Progenitor cell of endocrine pancreas (in vitro differentiated cells): ENCODE measurements at places on chromosomes 3 and 15.

DNA sequence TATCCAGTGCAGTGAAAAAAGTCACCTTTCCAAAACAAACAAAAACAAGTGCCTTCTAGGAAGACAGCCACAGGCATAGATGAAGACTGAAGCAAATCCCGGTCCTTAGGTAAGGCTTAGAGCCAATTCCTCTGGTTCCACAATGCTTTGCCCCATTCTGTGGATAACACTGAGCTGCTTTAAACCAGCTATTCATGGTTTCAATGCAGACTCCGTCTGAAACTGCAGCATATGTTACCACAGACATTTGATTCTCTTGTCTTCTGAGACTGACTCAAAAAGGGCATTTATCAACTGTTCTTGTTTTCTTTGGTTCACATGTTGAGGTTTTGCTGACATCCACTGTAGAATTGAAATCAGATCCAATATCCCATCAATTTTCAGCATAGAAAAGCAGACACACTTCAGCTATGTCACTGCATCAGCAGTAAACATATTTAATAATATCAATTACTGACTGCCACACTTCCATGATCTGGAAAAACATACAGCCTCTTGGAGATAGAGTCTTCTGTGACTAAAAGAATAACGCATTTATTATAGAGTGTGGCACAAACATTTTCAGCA lies 659.3 kb downstream of the ROBO2 start:
- DNase-seq, result no peak

DNA sequence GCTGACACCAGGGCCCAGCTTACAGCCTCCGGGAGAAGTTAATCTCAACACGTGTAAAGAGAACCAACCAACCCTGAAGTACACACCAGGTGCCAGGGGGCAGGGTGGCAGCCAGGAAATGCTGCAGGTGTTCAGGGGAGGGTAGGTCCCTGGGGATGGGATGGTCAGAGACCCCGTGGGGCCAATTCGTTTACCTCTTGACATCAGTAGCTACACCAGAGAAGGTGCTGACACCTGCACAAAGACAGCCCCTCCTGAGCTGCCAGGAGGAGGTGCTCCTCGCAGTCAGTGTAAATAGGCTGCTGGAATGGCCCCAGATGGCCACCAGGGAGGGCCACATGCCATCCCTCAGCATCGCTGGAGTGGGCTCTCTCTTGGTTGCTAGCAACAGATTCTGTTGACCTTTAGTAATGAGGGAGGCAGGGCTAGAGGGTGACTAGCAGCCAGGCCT lies 52.8 kb downstream of the CORO2B start:
- DNase-seq, result no peak

DNA sequence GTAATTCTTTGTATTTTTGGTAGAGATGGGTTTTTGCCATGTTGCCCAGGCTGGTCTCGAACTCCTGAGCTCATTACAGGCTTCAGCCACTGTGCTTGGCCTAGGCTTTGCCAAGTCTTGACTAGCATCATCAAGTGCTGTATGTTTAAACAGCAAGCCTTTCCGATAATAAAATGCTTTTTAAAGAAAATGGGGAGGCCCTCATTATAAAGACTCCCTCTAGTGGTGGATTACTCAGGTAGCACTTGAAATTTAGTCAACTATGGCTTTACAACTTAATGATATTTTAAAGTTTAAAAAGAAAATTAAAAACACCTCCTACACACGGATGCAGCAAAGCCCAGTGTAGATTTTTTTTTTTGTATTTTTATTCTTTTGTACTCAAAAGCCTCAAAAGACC lies 213.6 kb downstream of the GAP43 start:
- no peak for DNase-seq

DNA sequence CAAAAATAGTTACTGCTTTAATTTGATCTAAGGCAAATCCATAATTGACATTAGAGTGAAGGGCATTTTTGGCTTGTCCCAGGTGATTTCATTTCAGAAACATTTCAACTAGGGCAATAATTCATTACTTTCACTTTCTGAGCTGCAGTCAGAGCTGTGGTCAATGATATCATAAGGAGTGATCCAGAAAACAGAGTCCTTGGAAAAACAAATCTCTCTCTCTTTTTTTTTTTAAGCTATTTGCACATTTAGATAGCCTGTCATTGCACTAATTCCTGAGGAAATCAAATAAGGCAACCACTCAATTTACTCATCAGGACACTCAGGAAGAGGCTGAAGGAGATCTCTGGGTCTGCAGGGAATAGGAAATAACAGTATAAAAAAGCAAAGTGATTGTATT lies 269.5 kb upstream of the LRRC3B start:
- DNase-seq, result no peak

DNA sequence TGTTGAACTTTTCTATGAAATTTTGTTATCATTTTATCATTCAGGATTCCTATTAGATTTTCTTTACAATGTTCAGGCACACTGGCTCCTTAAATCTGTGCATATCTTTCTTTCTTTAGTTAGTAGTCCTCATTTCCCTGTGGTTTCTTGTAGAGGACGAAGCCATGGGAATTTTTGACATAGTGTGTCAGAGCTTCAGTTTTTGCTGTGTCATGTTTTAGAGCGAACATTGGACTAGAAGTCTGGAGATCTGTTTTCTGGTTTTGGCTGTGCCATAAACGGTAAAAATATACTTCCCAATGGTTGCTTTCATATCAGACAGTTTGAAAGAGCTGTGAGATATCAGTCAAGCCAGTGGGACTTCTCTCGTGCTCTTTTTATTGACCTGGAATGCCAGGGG lies 105.2 kb downstream of the CHCHD4 start:
- no peak for DNase-seq
